ENCODE measurements at places on chromosomes 2 and 18.

GRCh38 chr18:9038277-9038871 is 64.1 kb upstream of the NDUFV2 start:
- DNase-seq: no peak

DNA sequence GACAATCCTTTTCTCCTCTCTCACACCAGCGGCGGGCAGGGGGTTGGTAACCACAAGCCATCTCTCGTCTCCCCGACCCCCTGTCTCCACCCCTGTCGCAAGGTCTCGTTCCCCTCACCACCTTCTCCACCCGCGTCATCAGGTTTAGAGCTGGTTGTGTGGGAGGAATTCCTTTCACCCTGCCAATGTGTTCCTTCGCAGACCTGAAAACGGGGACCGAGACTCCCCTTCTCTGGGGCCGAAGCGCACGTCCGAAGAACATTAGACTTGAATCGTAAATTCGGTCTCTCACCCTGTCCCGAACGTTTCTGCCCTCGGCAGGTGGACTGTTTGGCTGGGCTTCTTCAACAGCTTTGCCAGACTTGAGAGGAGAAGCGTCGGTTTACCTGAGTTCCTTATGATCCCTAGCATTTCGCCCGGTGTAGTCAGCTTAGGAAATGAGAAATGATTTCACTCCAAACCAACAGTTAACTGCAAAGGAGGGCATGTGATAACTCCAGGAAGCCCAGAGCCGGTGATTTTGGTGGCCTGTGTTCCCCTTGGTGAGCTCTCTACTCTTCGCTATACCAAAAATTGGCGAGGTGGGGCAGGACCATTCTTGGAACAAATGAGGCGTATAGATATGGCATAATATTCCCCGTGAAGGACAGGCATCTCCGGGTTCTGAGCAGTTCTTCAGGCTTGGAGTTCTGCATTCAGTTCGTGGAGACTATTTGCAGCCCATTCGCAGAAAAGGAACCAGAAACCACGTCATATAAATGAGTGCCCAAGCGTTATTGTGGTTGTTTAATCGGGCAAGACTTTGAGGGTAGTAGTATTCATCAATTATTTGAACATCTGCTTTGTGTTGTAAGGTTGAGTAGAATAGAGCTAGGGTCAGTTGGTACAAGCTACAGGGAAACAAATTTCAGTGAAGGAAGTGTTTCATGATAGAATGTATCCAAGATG is 694 bp downstream of the CFAP36 start:
- DNase-seq: peak; percentile 40

DNA sequence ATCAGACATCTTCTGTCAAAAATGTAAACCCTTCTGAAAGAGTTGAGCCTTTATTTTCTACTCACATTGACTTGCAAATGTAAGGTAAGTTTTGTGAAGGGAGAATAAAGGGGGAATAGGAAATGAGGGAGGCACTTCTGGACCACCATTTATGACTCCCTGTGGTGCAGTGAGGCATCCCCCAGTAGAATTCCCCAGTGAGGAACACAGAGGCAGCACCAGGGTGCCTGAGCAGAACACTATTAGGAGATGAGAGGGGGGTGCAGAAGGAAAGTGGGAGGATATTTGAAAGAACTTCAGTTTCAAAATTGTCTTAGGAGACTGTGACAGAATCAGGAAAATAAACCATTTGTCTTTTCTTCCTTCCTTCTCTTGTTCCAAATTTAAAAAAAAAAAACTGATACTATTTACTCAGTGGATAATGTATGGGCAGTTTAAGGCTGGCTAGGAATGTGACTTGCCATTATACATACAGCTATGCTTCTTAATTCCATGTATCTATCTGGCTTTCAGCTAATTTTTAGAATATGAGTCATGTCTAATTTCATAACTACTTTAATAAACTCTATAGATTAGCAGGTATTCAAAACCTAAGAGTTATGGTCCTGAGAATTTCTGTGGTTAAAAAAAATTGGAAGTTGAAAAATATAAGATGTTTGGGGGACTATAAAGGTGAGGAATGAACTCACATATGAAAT is 478.1 kb upstream of the CHAC2 start:
- DNase-seq: no peak

DNA sequence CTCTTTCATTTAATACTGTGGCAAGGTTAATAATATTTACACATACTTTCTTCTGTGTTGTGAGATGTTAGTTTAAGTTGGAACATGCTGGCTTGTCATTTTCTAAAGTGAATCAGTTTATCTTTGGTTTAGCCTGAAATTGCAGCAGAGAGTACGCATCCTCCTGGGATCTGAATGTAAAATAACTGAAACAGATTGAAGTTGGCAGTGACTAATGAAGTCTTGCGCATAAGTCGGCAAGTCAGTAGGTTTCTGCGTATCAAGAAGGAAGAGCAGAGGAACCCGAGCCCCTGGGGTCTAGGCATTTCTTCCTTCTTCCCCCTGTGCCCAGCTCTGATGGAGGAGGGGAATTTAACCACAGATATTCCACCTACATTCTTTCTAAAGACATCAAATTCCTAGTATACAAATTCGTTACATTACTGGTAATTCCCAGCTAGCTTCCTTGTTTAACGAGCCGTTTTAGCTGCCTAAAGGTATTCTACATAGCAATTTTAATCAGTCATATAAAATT is 392.1 kb upstream of the RAB12 start:
- DNase-seq: no peak

DNA sequence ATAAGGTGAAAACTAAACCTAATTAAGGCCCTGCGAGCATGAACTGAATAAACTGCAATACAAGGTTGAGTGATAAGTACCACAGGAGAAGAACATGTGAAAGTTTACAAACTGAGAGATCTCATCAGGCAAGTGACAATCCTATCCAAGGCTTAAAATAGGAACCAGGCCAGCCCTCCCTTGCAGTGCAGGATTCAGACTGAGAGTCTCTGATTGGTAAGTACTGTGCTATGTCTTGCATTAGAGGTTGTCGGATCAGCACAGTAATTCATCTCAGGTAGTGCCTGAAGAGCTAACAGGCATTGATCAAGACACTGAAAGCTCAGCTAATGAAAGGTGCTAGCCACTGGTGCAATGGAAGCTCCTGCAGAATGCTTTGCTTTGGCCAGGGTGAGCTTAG is 801.7 kb upstream of the ID2 start:
- no peak for DNase-seq

DNA sequence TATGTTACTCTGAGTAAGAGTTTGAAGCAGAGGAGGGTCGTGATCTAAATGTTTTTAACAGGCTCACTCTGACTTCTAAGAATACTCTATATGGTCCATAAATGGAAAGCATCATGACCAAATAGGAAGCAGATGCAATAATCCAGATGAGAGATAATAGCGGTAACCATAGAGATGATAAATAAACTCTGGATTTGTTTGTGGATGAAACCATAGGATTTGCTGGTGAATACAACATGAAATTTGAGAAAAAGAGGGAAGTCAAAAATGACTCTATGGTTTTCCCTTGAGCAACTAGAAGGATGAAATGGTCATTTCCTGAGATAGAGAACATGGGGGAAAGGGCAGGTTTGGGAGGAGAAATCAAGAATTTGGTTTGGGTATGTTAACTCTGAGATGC is 3.9 kb downstream of the HEATR5B start:
- DNase-seq: peak; percentile 31

Data from suppressor macrophage treated with lipopolysaccharide for 1 hour (primary cell).